Cortex of kidney (tissue), 1 donor: ENCODE measurements at places on chromosomes 2 and 18.

DNA sequence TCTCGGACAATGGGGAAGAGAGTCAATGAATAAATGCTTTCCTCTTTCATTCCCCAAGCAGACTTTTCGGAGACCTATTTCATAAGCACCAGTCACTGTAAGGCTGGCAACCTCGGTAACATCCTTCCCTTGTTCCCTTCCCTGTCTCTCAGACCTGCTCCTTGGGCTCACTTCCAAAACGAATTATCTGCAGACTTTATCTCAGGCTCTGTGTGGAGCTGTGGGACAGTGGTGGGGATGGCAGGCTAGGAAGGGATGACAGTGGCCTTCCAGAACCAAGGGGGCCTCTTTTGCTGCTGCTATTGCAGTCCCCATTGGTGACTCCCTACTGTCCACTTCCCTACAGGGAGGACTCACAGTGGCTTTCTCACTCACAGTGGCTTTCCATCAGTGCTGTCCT, 185.6 kb upstream of the MEX3C start:
- no peak for DNase-seq

- no peak for DNase-seq
Measured at GRCh38 chr2:37013315-37013641, 46.9 kb upstream of the STRN start.

DNA sequence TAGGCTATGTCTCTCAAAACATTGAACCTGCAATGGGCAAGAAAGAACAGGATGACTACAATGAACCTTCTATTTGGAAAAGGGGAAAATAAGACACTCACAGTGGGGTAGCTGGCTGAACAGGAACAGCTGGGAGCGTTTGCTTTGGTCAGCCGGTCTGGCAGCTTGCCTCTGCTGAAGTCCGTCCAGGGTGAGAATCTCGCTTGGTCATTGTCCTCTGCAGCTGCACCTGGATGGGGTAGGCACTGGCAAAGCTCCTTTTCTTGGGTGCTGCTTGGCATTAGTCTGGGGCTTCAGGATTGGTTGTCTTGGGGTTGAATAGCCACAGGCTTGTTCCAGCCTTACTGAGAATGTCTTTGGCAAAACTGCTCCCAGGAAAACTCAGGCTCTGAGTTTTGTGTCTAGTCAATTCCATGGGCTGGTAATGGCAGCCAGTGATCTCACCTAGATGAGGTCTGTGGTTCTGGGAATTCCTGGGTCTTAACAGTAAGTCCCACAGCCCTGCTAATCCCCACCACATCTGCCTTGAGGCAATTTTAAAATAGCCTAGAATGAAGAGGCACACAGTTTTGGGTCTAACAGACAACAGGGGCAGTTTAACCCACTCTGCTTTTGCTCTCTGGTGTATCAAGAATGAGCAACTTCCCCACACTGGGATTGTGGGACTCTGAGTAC, 13.4 kb downstream of the NEDD4L start:
- DNase-seq, result no peak

DNA sequence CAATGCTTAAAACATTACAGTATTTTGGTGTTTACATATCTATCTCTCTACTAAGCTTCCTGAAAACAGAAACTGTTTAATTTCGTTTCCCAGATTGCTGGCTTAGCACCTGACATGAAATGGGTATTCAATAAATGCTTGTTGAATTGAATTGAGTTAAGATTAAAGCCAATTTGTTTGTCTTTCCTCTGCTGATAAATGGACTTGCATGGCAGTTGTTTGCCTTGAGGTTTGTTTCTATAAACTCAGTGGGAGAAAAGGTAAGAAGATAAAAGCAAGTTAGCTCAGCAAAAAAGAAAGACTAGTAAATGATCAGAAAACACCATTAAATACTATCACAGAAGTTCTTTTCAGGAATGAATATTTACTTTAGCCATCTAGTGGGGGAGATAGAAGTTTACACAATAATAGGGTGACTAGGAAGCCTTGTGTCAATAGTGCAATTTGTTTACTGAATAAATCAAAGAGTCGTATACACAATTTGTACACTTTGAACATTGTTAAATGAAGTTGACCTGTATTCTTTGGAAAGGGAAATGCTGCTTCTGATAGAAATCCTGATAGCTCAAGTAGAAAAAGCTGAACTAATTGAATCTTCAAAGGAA, 754.5 kb upstream of the FAM98A start:
- no peak for DNase-seq
